ENCODE measurements at places on chromosomes 3 and 15. TPM values are rescaled to one million over a fixed set of nuclear protein-coding genes. Genes with fewer than 3 reads are reported as not detected.

The HOMER2 gene
- total RNA-seq = 20.4 TPM

The MCF2L2 gene
- total RNA-seq = not detected

The ZNF654 gene
- total RNA-seq = 17.3 TPM

The TLE3 gene
- total RNA-seq = 20.4 TPM

The LDHAL6B gene
- total RNA-seq = not detected

The HESX1 gene
- total RNA-seq = 1.9 TPM

The KY gene
- not detected for total RNA-seq

The SLC12A8 gene
- 26.6 TPM for total RNA-seq

The ECE2 gene
- total RNA-seq = not detected

The MESP2 gene
- total RNA-seq = 1.8 TPM

The KBTBD13 gene
- total RNA-seq = not detected

The AADACL2 gene
- not detected for total RNA-seq

The UNC13C gene
- total RNA-seq = not detected

The BCL2A1 gene
- total RNA-seq = 3.0 TPM

The GADL1 gene
- total RNA-seq = not detected

The CCDC14 gene
- 49.3 TPM for total RNA-seq

The ATP2B2 gene
- total RNA-seq = 0.72 TPM

The TRPM1 gene
- total RNA-seq = not detected

The SLC38A3 gene
- total RNA-seq = not detected

The DENND6A gene
- total RNA-seq = 19.9 TPM

The DNAJC17 gene
- 36.9 TPM for total RNA-seq

The SATB1 gene
- total RNA-seq = 0.20 TPM

The ALS2CL gene
- total RNA-seq = 1.2 TPM

The NANOGP8 gene
- total RNA-seq = not detected

The GHSR gene
- not detected for total RNA-seq

The KNL1 gene
- total RNA-seq = 90.1 TPM

The SQOR gene
- 48.4 TPM for total RNA-seq

The LSAMP gene
- total RNA-seq = 0.59 TPM

The CGNL1 gene
- under 0.01 TPM for total RNA-seq

The THRB gene
- 0.98 TPM for total RNA-seq

The KLF15 gene
- total RNA-seq = 0.59 TPM

The TLR9 gene
- not detected for total RNA-seq

The LRRIQ4 gene
- not detected for total RNA-seq

The CILP gene
- total RNA-seq = not detected

The WDR72 gene
- total RNA-seq = not detected

The PLAAT1 gene
- not detected for total RNA-seq

The AP3B2 gene
- 1.7 TPM for total RNA-seq

The PCSK6 gene
- total RNA-seq = 0.48 TPM

The NME9 gene
- total RNA-seq = not detected

The TRAT1 gene
- total RNA-seq = not detected

The FETUB gene
- not detected for total RNA-seq

The GOLGA8H gene
- not detected for total RNA-seq

The IGSF10 gene
- total RNA-seq = 0.59 TPM

The SCAANT1 gene
- total RNA-seq = not detected

The ROPN1B gene
- total RNA-seq = 1.3 TPM

The TM4SF18 gene
- total RNA-seq = 5.2 TPM

The ARHGAP31 gene
- total RNA-seq = 4.2 TPM

The AGBL1 gene
- not detected for total RNA-seq

The FAM43A gene
- total RNA-seq = 1.8 TPM

The DUOXA2 gene
- total RNA-seq = not detected

Measured in RPMI7951 (cell line).